Cardiac fibroblast (primary cell): ENCODE measurements at places on chromosomes 7 and 10.

DNA sequence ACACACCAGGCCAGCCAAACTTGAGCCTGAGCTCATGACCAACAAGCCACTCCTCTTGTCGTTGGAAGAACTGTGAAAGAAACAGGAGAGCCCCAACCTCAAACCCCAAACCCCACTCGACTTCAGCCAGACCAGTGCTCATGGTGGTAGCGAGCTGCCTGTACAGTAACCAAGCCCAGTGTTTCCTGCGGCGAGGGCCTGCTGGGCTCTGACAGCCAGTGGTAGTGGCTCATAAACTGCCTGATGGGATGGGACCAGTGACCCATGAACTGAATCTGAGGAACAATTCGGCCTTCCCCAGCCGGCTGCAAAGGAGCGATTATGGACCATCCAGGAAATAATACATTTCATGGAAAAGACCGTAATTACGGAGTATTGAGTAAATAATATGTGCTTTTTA, 191.9 kb downstream of the RPS24 start:
- no peak for DNase-seq

GRCh38 chr10:42930516-42931192, 146.2 kb upstream of the RET start:
- DNase-seq, result no peak

- no peak for DNase-seq
Measured at GRCh38 chr10:124598773-124599587, 137.4 kb downstream of the LHPP start.

GRCh38 chr10:129593953-129594352, 126.9 kb downstream of the MGMT start:
- peak; percentile 0 for DNase-seq

GRCh38 chr10:108684431-108684830, 1238.9 kb downstream of the XPNPEP1 start:
- no peak for DNase-seq

DNA sequence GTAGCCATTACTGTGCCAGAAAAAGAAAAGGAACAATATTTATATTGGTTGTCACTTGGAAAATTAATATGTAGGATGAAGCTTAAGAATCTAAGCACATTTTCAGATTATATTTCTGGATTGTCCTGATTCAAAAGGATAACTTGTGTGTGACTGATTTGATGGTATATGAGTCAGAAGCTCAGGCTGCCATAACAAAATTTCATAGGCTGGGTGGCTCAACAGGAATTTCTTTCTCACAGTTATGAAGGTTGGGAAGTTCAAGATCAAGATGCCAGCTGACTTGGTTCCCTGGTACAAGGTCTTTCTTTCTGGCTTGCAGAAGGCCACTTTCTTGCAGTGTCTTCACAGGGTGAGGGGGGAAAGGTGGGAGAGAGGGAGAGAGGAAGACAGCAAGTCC, 108.5 kb downstream of the ST7 start:
- no peak for DNase-seq

DNA sequence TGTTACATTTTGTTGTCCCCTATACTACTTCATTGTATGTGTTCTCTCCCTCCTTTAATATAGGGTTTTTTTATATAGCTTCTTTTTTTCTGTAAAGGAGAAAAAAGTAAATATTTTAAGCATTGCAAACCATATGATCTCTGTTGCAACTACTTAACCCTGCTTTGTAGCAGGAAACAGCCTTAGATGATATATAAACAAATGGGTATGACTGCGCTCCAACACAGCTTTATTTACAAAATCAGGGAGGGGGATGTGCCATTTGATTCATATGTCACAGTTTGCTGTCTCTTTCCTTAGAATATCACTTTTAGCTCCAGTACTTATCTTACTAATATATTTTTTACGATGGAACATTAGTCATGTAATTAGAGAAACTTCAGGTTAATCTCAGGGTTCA, 155.2 kb upstream of the GNAI1 start:
- DNase-seq, result peak; percentile 75

DNA sequence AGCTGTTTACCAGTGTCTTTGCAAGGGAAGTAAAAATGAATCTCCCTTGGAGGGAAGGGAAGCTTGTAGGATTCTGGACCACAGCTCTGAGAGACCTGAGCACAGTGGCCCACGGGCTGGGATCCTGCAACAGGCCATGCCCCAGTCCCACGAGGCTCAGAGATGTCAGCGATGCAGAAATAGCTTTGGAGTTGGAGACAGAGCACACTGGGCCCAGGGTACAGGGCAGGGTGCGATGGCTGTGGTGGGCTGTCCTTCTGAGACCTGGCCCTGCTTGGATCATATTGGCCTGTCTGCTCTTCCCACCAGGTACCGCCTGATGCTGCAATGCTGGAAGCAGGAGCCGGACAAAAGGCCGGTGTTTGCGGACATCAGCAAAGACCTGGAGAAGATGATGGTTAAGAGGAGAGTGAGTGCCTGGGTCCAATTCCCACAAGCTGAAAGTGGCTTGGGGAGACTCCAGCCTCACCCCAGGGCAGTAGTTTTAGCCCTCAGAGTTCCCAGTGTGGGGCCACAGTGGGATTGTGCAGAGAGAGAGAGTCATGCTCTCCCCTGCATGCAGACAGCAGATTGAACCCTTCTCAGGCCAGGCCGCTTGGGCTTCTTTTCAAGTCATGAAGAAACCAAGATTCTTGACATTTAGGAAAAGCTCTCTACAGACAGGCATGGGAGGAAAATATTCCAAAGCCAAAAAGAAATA, 13.5 kb upstream of the CSGALNACT2 start:
- no peak for DNase-seq

DNA sequence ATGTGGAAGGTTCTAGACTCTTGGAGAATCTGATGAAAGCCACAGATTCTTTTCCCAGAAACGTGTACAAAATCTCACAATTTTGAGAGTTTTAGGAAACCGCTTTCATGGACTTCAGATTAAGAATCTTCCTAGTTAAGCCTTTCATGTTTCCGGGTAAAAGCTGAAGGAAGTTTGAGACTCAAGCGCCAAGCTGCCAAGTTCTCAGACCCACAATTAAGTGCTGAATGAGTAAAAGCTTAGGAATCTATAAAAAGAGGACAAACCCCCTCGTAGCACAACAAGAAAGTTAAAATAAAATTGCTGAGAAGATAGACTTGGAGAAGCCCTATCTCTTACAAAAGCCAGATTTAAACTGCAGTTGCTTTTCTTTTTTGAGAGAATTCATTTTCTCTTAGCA, 99.6 kb downstream of the ST8SIA6 start:
- DNase-seq, result peak; percentile 62

GRCh38 chr10:20931156-20931795, 34.2 kb upstream of the NEBL start:
- DNase-seq, result no peak

GRCh38 chr7:47501406-47501805, 80.5 kb downstream of the TNS3 start:
- peak; percentile 86 for DNase-seq

DNA sequence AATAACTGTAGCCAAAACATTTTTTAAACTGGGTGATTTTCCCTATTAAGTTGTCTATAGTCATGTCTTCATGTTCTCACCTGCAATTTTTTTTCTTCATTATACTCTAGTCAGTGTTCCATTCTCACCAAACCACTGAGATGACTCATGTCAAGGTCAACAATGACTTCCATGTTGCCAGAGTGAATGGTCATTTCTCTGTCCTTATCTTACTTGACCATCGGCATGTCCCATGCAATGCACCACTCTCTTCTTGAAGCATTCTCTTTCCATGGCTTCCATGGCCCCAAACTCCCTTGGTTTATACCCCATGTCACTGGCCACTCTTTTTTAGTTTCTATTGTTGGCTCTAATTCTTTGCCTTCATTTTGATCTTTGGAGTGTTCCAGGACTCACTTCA, 173.9 kb downstream of the PPP1R17 start:
- DNase-seq, result peak; percentile 4

- DNase-seq, result no peak
Measured at GRCh38 chr10:33939892-33940291, 605.4 kb upstream of the NRP1 start.

GRCh38 chr7:11776039-11776438, 56.0 kb downstream of the THSD7A start:
- no peak for DNase-seq

GRCh38 chr7:117871778-117872538, 1.3 kb downstream of the CTTNBP2 start:
- no peak for DNase-seq

- DNase-seq, result no peak
Measured at GRCh38 chr10:125190946-125191345, 30.6 kb upstream of the CTBP2 start.

- DNase-seq, result no peak
Measured at GRCh38 chr10:25245165-25245564, 70.4 kb downstream of the GPR158 start.

- peak; percentile 64 for DNase-seq
Measured at GRCh38 chr7:99386584-99387238, 12.2 kb downstream of the ARPC1B start.

DNA sequence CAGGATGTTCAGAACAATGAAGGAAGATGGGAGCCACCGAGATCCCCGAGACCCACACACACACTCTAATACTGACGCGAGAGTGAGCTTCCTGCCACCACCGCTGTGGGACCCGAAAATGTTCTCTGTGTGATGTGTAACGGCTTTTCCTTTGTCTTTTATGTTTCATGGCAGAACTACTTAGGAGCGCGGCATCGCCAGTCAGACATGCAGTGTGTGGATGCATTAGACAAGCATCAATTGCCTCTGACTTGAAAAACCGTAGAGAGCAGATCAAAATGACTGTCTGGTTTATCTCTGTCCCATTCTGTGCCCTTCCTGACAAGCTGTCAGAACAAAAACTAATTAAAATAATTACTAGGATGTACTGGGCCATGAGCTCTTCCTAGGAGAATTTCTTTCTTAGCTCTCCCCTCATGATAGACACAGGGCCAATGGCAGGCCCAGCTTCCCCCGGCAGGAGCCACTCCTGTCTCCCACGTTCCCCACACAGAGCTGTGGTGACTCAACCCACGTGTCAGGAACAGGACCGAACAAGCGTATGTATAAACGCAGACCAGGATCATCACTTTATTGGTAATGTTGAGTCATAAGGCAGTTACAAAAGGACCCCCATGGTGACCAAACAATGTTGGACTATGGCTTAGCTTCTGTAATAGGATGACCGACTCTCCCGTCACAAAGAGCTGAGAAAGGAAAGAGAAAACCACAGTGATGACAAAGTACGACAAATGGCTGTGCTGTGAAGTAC, 705.0 kb downstream of the PARD3 start:
- DNase-seq, result peak; percentile 83

DNA sequence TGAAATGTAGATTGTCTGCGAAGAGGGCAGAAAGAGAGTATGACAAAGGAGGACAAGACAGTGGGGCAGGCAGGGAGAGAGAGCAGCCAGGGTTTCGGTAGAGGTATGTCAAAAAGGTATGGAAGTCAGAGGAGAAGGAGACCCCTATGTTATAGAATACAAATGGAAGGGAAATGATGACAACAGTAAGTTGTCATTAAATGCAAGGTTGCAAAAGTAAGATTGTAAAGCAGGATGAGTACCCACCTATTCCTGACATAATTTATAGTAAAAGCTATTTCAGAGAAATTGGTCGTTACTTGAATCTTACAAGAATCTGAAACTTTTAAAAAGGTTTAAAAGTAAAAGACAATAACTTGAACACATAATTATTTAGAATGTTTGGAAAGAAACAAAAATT, 126.3 kb downstream of the CFTR start:
- no peak for DNase-seq

- no peak for DNase-seq
Measured at GRCh38 chr7:153521370-153521769, 530.8 kb upstream of the DPP6 start.

- DNase-seq, result no peak
Measured at GRCh38 chr10:29596356-29596755, 38.4 kb downstream of the SVIL start.

- no peak for DNase-seq
Measured at GRCh38 chr7:117210397-117210796, 112.5 kb downstream of the WNT2 start.
